ENCODE measurements at places on chromosomes 12 and 14.

DNA sequence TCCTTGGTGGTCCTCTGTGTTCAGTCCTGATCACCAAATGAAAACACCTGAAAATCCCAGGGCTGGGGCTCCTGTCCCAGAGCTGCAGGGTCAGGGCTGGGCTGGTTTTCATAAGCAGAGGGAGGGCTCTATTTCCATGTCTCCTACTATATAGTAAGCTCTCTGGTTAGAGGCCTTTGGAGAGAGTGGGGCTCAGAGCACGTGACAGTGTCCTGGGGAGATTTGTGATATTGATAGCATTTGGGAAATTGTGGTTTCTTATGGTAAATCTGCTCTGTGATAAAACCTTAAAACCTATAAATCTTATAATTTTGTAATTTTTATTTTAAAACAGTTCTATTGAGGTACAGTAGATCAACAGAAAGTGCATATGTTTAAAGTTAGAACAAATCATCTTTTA, 1202.2 kb downstream of the TMEM121 start:
- DNase-seq = no peak

DNA sequence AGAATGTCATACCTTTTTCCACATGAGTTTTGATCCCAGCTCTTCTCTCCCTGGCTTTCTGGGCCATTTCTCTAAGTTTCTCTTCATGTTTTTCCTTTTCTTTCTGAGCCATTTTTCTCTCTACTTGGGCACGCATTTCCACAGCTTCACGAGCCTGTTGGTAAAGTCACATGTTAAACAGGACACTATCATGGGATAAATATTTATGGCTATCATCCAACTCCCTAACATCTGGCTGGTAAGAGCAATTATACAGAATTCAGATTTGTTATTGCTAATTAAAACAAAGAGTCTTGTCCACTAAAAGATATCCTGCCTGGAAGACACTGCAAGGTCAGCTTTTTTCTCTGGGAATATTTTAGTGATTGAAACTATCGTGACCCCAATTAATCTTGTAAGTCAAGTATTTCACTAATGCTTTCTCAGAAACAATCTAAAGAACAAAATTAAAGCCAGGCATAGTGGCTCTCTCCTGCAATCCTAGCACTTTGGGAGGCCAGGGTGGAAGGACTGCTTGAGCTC, 23.1 kb downstream of the SLIRP start:
- no peak for DNase-seq

DNA sequence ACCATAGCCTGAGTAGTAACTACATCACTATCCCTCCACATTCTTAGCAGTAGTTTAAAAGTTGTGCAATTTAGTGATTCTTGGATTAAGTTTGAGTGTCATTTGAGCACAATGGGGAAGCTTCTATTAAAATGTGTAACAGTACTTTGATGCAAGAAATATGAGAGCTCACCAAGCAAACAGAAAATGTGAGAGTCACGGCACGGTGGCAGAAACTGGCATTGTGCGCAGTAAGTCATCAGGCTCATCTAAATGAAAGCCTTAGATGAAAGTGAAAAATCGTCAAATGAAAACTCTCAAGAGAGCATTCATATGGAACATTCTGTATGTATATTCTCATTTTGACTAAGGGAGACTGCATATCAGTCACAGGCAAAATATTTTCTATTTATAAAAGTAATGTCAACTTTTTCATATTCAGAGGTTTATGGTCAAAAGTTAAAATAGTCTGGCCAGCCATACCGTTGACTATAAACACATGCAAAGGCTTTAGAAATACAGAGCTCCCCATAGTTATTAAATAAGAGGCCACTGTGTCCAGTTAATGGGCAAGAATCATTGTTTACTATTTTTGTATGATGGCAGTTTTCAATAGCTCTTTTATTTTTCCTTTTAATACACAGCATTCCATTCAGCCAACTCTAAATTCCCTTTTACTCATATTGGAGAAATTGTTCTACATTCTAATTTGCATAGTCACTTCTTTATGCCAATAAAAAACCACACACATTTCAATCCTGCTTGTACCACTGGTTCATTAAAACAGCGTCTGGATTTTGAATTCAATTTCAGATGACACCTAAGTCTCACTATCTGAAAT, 167.9 kb downstream of the PRKD1 start:
- DNase-seq = no peak

- DNase-seq = no peak
Observed at GRCh38 chr12:50707396-50707795, 56.5 kb upstream of the ATF1 start.

GRCh38 chr12:50720501-50720900, 43.4 kb upstream of the ATF1 start:
- DNase-seq = no peak

DNA sequence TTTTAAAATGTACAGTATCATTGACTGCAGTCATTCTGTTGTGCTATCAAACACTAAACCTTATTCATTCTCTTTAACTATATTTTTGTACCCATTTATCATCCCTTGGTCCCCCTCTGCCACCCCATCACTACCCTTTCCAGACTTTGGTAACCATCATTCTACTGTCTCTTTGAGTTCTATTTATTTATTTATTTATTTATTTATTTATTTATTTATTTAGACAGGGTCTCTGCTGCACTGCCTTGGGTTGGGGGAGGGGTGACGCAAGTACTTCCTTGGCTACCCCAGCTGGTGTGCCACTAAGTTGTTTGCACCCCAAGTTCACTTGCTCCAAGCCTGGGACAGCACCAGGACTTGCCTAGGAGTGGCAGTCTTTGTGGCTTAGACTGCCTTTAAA, 427.8 kb upstream of the NOVA1 start:
- no peak for DNase-seq

DNA sequence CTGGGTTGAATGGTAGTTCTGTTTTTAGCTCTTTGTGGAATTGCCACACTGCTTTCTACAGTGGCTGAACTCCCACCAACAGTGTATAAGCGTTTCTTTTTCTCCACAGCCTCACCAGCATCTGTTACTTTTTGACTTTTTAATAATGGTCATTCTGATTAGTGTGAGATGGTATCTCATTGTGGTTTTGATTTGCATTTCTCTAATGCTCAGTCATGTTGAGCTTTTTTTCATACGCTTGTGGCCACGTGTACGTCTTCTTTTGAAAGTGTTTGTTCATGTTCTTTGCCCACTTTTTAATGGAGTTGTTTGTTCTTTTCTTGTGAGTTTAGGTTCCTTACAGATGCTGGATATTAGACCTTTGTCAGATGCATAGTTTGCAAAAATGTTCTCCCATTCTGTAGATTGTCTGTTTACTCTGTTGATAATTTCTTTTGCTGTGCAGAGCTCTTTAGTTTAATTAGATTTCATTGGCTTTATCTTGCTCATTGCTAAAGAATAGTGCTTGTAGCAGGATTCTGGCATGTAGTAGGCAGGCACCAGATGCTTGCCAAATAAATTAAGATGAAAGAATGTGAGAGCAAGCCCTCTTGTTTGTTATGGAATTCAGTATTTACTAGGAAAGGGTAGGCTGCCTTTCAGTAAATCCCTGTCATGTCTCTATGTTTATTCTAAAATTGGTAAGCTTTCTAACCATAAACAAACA, 86.8 kb downstream of the PDE3A start:
- no peak for DNase-seq

DNA sequence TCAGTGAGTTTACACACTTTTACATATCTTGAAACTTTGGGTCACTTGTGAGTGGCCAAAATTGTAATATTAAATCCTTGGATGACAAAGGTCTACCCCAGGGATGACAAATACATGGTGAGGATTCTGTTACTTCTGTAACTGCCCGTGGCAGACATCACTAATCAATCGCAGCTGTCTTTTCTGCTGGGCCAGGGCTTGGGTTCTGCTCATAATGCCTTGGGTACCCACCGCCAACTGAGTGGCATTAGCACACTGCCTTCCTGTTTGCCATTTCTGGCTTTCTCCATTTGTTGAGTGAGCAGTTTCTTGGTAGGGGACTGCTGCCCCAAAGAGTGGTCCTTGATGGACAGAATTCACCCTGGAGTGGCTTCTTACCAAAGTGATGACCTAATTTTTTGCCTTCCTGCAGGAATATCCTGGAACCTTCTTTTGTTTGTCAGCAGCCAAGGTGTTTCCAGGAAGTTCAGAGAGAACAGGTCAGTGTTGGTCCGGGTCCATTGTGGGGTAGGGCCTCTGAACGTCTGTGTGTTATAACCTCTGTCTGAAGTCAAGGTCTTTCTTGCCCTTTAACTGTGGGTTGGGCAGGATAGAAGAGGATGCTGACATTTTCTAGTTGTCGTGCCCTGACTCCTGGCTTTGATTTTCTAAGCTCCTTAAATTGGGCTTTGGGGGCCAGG, 6.2 kb downstream of the TSPAN9 start:
- no peak for DNase-seq

- DNase-seq = no peak
Observed at GRCh38 chr12:54369597-54370131, 5.4 kb upstream of the GPR84 start.

GRCh38 chr12:59396519-59396918, 199.3 kb upstream of the SLC16A7 start:
- no peak for DNase-seq

- DNase-seq = no peak
Observed at GRCh38 chr12:233615-233968, 19.6 kb upstream of the SLC6A12 start.

GRCh38 chr12:124389138-124389724, 94.3 kb downstream of the RFLNA start:
- peak; percentile 71 for DNase-seq

DNA sequence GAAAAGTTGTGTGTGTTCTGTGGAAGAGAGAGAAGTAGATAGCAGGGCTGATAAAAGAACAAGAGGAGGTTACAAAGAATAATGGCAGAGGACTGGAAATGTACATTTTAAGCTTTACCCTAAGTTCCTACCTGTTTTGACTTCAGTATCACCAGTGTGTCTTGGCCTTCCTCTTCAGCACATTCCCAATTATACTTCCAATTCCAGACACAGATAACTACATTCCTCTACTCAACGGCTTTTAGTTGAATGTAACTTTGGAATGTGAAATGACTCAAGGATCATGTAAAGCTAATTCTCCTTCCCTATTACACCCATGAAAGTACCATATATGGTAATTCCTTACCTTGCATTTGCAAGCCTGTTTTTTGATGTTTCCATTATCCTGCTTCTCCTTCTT, 5.0 kb downstream of the MGST1 start:
- no peak for DNase-seq

GRCh38 chr12:32997471-32997870, 100.9 kb upstream of the PKP2 start:
- peak; percentile 93 for DNase-seq

DNA sequence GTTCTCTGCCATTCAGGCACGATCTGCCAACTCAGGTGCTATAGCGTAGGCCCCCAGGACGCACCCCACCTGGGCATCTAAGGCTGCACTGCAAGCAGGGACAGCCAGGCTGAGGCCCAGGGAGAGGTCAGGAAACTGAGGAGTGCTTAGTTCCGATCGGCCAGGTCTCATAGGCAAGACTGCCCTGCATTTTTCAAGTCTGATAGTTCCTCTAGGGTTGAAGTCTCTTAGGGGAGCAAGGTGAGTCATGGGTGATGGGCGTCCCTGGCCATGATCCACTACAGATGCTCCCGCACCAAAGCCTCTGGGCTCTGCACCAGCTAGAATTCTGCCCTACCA, 13.2 kb downstream of the NOPCHAP1 start:
- DNase-seq = no peak

DNA sequence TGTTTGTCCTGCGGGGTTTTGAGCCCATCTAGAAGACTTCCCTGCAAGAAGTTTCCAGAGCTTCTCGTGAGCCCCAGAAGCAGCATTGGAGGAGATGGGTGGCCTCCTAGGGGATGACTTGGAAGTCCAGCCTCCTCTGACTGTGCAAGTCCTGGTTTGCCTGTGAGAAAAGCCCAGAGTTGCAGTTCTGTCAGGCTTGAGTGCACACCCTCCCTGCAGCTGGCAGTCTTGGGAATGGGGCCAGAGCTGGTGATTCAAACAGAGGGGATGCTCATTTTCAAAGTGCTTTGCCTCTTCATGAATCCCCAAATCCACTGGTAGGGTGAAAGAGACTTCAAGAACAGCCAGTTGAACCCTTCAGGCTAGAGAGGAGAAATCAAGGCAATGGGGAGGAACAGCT, 3.9 kb upstream of the PPP1R1A start:
- DNase-seq = no peak

DNA sequence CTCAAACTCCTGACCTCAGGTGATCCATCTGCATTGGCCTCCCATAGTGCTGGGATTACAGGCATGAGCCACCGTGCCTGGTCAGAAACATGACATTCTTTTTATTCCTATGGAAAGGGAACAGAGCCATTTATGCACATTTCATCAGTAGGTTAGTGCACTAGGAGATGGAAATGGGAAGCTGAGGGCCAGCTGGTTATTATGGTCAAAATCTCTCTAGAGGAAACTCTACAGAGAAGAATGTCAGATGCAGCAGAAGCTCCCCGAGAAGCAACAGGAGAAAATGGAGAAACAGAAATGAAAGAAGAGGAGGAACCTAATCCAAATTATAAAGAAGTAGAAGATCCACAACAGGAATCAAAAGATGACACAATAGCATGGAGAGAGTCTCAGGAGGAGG, 2.7 kb downstream of the CFAP251 start:
- no peak for DNase-seq

DNA sequence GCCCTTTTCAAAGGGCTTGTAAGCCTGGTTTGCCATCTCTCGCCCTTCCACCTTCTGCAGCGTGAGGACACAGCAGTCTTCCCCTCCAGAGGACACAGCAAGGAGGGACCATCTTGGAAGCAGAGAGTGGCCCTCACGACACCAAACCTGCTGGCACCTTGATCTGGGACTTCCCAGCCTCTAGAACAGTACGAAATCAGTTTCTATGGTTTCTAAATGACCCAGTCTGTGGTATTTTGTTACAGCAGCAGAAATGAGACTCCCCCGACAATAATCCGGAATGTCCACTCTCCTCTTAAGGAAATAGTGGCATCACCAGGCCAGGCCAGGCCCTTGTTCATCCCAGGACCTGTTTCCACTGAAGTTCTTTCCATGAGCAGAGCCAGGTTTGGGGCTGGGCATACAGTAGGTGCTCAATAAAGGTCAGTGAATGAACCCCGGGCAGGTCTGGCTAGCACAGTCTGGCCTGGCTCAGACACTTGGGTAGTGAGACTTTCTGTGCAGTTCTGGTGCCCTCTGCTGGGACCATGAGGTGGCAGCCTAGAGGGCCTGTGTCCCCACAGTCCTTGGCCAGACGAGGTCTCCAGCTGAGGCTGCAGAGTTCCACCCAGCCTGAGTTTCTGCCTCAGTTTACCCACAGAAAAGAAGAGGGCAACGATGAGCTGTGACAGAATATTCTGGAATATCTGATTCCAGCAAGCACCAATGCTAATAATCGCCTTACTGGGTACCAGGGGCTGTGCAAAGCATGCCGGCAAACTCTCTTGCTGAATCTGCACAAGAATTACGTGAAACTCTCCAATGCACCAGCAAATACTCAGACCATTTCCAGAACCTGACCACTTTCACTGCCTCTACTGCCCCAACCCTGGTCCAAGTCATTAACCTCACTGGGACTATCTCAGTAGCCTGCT, 14.0 kb downstream of the ABCB9 start:
- DNase-seq = peak; percentile 35

DNA sequence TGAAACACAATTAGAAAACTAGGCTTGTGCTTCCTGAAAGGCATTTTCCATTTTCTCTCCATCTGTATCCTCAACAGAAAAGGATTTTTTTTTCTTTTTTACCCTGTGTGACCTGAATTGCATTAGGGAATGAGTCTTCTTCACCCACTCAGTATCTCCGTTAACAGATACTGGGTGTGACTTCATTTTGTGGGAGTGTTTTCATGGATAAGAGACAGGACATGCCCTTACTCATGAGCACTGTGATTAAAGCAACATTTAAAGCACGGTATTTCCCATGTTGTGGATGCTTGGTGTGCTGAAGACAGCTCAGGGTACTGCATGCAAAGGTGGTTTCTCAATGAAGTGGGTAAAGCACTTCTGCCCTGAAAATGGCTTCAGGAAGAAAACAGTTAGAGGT, 1397.3 kb upstream of the TMEM132C start:
- no peak for DNase-seq

- DNase-seq = no peak
Observed at GRCh38 chr12:108009442-108010070, 119.5 kb upstream of the WSCD2 start.
